ENCODE measurements at places on chromosomes 3 and 15.
A peak's percentile ranks its signal among the peaks of the same experiment; 100 is the strongest.

- DNase-seq, result no peak
Observed at GRCh38 chr15:34327906-34328305, 9.7 kb downstream of the SLC12A6 start.

DNA sequence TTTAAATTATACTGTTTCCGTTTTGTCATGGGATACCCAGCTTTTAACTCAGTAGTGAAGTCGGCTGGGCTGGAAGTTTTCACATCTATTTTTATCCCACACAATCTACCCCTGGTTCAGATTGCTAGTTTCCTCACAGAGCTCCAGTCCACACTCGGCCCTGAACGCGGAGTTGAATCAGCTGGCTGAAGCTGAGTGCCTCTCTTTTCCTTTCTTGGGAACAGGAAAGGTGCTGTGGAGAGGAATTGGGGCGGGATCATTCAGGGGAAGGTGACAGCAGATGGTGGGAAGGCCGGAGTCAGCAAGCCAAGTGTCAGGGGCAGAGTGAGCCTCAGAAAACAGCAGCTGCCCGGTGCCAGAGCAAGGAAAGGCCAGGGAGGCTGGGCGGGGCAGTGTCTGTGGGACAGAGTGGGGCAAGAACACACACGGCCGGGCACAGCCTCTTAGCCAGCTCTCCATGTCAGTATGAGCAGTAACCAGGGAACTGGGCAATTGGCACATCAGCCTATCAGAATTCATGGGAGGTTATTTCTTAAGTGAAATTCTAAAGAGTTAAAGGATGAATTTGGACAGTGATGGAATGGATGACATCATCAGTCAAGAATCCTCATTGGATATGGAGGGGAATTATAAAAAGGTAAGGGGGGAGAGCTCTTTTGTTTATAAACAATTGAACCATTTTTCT, 135.7 kb upstream of the IL12A start:
- DNase-seq, result peak; percentile 63

GRCh38 chr3:32556332-32556731, 14.3 kb downstream of the DYNC1LI1 start:
- DNase-seq, result no peak

- peak; percentile 30 for DNase-seq
Observed at GRCh38 chr3:172071780-172072330, 32.5 kb downstream of the FNDC3B start.

DNA sequence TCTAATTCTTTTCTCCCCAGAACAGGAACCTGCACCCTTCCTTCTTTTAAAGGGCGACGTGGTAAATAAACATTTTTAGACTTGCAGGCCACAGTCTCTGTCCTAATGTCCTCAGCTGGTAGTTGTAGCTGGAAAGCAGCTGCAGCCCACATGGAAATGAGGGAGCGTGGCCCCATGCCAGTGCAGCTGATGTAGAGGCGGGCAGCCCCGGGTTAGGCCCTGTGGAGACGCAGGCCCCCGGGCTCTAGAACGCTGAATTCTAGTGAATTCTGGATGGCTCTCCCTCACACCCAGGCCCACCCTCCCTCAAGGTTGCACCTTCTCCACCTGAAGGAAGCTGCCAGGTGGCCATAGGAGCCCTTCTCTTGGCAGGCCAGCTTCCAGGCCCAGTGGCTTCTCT, 52.3 kb downstream of the PGPEP1L start:
- peak; percentile 66 for DNase-seq

DNA sequence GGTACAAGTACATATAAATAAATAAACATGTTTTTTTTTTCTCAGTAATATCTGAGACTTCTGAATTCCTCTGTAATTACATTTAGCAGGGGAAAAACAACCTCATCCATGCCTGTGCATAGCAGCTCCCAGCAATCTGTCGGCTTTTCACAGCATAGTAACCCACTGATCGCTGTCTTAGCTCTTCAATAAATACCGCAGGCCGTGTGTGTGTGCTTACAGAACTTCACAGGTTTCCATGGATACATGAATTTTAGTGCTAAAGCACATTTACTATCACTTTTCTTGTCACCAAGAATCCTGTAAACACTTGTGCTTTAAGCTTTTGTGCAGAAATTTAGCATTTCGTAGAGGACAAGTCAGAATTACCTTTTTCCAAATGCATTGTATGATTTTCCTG, 4.0 kb upstream of the PLAAT1 start:
- DNase-seq, result no peak

- no peak for DNase-seq
Observed at GRCh38 chr3:174959556-174960065, 100.5 kb downstream of the NAALADL2 start.

Data from fibroblast of lung (primary cell).